Activated CD4-positive, alpha-beta T cell treated with anti-CD3 and anti-CD28 coated beads for 4 hours (primary cell): ENCODE measurements at places on chromosomes 12 and 14.

GRCh38 chr14:77965919-77966435 is 166.1 kb downstream of the ADCK1 start:
- no peak for DNase-seq

DNA sequence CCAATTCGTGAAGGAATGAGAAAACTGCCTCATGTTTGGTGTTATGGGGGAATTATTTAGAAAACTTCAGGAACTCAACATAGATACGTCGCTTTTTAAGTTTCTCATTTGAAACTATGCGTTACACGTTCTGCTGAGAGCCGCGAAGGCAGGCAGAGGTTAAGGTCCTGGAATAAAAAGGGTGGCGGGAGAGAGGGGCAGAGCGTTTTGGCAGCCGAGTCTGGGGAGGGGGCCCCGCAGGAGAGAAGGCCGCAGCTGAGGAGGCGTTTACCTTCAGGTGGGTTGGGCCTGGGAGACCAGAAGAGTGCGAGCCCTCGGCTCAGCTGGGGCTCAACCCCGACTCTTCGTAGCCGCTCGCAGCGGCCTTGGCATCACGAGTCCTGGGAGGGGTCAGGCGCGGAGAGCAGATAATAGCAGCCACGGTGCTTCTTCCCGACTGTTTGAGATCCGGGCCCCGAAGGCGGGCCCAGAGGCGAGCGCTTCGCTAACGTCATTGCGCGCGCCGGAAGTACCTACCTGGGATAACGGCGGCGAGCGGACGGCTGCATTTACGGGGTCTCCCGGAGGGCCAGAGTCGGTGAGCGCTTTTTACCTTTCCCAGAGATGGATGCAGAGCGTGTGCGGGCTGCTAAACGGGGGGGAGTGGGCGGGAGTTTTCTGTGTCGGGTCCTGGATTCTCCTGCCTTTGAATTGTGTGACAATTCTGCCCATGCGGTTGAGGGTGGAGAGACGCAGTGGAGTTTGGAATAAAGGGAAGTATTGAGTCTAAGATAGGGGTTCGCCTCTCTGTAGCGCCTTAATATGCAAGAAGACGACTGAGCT is at the start of the genes PPHLN1 and ZCRB1:
TSS of gene PPHLN1 (plus strand) at position 515 of the 822 bp plus-strand sequence. CDS start 9,736 bp downstream, outside the sequence.
TSS of gene ZCRB1 (minus strand) at position 442 of the 822 bp plus-strand sequence. CDS start 1,992 bp downstream, outside the sequence.
- DNase-seq, result peak; percentile 71

GRCh38 chr14:57293866-57294837 is 25.4 kb downstream of the AP5M1 start:
- DNase-seq, result no peak

- DNase-seq, result no peak
Observed at GRCh38 chr12:13777374-13777773, 204.0 kb downstream of the GRIN2B start.

- DNase-seq, result peak; percentile 31
Observed at GRCh38 chr14:21498540-21499526, 12.3 kb downstream of the METTL3 start.

GRCh38 chr12:104164634-104165033 is 26.6 kb upstream of the NFYB start:
- no peak for DNase-seq

GRCh38 chr12:75913502-75914351 is 117.8 kb downstream of the PHLDA1 start:
- peak; percentile 25 for DNase-seq

- no peak for DNase-seq
Observed at GRCh38 chr12:9687228-9687627, 17.7 kb downstream of the CLEC2D start.

- DNase-seq, result no peak
Observed at GRCh38 chr12:94817695-94818075, 167.3 kb upstream of the TMCC3 start.

GRCh38 chr12:15664491-15664890 is 124.7 kb downstream of the EPS8 start:
- DNase-seq, result no peak

DNA sequence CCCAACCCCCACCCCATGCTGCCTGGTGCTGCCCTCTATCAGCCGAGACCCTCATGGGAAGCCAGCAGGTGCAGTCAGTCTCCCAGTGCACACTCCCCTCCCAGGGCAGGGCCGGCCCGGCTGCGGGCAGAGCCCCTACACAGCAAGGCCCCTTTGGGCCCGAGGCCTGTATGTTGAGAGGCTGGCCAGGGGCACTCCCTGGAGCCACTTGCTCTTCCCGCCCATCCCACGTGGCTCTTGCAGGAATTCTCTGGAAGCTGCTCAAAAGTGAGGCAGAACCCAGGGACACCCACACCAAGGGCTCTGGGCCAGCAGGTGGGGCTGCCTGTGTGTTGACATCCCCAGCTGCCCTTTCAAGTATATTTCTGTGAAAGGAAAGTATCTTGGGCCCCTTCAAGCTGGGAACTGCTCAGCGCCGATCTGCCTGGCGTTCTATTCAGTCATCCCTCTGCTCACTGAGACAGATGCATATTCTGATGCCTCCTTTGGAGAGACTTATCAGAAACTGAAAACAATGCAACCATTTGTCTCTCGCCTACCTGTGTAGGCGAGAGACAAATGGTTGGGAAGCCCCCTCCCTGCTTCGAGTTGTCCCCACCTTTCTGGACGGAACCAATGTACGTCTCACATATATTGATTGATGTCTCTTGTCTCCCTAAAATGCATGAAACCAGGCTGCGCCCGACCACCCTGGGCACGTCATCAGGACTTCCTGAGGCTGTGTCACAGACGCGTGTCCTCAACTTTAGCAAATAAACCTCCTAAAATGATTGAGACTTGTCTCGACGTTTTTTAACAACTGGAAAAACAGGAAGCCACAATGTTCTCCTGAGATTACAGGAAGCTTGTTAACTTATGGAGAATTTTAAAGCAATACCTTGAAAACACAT is 6.0 kb downstream of the GPR132 start:
- no peak for DNase-seq

- DNase-seq, result no peak
Observed at GRCh38 chr12:122333142-122334087, 67.1 kb upstream of the VPS33A start.

DNA sequence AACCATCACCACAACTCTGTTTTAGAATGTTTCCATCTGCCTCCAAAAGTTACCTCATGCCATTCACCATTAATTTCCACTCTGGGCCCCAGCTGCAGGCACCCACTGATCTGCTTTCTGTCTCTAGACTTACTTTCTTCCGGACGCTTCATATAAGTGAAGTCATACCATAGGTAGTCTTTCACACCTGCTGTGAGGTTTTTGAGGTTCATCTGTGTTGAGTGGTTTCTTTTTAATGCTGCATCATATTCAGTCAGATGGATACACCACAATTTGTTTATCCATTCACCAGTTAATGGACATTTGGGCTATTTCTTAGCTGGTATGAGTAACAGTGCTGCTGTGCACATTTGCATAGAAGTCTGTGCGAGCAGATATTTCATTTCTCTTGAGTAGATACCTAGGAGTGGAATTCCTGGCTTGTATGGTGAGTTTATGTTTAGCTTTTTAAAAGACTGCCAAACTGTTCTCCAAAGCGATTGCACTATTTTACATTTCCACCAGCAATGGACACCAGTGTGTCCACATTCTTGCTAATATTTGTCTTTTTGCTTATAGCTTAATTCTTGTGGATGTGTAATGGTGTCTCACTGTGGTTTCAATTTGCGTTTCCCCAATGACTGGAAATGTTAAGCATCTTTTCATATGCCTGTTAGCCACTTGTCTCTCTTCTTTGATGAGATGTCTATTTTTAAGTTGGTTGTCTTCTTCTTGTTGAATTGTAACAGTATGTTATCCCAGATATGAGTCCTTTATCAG is 48.3 kb downstream of the ZFYVE21 start:
- no peak for DNase-seq

- no peak for DNase-seq
Observed at GRCh38 chr12:116672010-116672409, 65.9 kb downstream of the SPRING1 start.

DNA sequence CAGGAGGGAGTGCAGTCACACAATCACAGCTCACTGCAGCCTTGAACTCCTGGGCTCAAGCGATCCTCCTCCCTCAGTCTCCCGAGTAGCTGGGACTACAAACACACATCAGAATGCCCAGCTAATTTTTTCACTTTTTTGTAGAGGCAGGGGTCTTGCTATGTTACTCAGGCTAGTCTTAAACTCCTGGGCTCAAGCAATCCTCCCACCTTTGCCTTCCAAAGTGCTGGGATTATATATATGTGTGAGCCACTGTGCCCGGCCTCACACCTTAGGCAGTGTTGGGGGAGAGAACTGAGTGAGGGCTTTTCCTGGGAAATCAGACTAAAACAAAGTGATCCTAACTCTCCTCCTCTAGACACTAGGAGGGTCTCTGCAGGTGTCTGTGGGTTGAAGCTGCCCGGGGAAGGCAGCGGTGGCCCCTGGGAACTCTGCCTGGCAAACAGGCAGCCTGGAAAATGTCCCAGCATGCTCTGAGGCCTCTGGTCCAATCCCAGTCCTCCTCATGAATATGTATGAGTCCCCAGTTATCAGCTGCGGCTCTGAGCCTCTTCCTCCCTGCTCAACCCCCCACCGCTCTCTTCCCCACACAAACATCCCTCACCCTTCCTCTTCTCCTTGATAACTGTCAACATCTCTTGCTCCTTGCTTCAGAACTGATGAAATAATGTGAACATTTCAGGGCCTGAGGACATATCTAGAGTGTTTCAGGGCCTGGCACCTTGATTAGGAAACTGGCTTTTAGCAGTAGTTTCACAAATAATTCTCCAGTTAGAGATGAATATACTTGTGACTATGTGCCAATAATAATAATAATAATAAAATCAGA is 7.9 kb upstream of the NAA25 start:
- DNase-seq, result no peak

- no peak for DNase-seq
Observed at GRCh38 chr14:90678420-90678819, 137.8 kb downstream of the TTC7B start.
